ENCODE measurements at places on chromosomes 1 and 21.

DNA sequence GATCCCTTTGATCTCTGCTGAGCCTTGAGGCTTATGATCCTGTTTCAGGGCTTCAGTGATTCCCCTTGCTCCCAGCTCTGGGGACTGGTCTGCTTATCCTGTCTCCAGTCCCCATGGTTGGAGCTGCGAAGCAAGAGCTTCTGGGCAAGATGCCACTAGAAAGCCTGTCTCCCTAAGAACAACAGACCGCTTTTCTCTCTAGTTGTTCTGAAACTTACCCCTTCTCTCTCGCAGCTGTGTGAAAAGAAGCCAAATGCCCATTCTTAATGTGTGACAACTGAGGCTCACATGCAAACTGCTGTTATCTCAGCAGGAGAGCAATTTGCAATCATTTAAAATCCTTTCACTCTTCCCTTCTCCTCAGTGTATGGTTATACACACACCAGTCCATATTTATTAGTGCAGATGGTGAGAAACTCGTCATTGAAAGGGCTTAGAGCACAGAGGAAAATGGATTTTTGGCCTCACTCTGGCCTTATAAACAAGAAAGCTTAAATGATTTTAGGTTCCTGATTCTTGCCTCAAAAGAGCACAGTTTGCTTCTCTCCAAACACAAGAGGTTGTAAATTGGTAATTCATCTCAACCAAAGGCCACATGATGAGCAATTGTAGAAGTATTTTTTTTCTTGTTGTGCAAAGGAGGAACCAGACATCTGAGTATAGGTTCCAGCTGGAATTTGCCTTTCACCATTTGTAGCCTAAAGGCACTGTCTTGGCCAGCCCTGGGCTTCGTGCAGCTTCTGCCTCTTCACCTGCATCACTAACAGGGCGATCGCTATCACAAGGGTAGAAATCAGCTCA lies 179.2 kb upstream of the LMO4 start:
- no peak for DNase-seq

DNA sequence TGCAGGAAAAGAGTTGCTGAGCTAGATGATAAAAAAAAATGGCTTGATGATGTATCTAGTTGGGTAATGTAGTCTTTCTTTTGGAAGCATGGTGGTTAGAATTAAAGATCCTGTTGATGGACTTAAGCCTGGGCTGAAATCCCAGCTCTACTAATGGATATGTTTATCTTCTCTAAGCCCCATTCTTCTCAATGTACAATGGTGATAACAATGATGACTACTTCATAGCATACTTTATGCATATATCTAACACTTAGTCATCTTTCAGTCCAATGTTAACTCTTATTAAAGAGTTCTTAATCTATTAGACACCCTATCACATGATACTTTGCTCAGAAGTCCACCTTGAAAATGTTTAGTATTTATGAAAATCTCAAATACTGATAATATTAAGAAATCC lies 189.5 kb downstream of the PLA2G4A start:
- DNase-seq = no peak

DNA sequence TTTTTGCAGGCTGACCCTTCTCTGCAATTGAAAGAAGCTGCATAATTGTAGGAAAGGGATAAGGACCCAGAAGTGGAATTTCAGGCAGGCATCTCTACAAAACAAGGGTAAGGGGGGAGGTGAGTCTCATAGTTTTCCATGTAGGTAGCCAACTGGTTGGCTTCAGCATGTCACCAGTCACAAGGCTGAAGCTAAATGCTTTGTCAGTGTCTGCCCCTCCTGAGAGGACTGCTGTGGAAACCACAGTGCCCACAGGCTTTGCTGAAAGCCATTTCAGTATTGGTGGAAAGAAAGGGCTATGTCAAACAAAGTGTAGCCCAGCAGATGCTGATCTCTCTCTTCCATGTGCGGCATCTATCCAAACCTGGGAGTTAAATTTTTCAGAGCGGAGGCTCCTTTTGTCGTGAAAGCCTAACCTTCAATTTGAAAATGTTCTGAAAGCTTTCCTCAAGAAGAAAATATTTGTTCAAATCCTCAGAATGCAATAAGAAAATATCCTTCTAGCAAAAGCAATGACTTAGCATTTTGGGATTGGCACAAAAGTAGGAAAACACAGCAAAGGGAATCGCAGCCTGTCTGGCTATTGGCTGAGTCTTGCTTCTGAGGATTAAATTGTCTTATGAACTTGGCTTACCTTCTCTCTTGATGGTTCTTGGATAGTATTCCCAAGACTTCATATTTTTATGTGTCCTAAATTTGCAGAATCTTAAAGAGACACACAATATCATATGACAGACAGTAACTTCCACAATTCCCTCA lies 591.7 kb downstream of the PLPP3 start:
- no peak for DNase-seq

DNA sequence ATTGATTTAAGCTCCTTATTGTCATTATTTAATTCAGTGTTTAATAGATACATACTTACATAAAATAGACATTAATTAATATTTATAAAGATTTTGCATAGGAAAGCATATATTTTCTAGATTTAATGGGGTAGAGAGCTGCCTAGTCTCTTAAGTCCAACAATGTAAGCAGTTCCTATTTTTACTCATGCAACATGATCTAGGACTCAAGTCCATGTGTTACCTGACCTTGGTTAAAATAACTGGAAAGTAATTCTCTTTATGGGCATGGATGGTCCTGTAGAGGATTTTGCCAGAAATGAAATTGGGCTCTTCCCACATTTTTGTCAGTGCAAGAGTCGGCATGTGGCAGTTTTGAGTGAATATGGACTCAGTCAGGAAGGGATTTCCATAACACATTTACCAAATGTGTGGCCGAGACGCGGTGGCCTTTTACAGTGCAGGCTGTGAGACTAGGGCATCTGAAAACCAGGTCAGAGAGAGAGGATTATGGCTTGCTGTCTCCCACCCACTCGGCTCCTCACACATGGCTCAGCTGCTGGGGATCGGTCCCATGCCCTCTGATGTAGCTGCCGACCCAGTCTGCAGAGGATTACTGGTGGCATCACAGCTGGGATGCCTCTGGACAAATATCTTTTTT lies 6.2 kb upstream of the KIF1B start:
- DNase-seq = no peak

- no peak for DNase-seq
Measured at GRCh38 chr1:237792149-237792548, 98.6 kb downstream of the ZP4 start.

DNA sequence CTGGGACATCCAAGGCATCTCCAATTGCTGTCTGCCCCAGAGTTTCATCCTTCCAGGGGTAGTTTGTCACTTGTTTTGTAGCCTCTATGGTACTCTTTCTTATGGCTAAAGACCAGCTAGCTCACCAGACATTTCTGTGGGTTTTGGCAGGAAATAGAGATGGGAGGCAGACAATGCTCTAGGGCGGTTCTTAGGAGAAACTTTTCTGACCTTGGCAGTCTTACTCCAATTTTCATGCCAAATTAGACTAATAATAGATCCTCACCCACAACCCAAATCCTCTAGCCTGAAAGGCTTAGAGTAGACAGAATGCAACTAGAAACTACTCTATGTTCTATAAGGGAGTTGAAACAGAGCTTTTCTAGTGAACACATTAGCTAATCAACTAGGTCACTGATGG lies 69.8 kb downstream of the LRIG2 start:
- DNase-seq = no peak

DNA sequence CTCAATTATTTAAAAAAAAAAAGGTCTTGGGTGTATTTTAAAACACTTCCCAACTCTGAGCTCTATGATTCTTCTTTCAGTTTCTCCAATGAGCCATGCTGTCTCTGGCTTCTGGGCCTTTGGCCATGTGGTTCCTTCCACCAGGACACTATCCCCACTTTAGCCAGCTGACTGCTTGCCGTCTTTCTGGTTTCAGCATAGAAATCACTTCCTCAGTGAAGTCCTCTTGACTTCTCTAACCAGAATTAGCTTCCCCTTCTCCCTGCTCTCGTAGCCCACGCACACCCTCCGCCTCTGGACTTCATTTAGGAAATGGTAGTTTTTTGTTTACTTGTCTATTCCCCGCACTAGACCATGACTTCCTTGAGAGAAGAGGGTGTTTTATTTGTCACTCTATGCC lies 1.1 kb upstream of the DIO1 start:
- DNase-seq = no peak

DNA sequence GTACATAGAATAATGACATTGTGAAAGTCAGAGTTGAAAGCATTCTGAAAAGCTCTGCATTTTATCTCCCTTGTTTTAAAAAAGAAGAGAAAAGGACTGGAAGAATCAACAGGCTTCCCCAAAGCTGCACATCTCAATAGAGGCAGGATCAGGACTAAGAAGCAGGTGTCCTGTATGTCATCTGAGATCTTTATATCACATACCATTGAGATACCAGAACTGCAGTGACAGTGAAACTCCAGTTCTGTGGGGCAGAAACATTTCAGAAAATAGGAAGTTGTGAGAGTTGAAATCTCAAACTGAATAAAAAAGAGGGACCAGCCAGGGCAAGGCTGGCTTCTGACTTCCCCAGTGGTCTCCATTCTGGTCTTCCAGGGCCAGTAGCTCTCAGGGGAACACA lies 33.0 kb upstream of the SH2D1B start:
- DNase-seq = no peak

GRCh38 chr1:94927405-94928175 lies 680 bp upstream of the CNN3 start:
- DNase-seq = peak; percentile 10

- peak; percentile 34 for DNase-seq
Measured at GRCh38 chr1:53408013-53408754, 51.0 kb upstream of the DMRTB1 start.

DNA sequence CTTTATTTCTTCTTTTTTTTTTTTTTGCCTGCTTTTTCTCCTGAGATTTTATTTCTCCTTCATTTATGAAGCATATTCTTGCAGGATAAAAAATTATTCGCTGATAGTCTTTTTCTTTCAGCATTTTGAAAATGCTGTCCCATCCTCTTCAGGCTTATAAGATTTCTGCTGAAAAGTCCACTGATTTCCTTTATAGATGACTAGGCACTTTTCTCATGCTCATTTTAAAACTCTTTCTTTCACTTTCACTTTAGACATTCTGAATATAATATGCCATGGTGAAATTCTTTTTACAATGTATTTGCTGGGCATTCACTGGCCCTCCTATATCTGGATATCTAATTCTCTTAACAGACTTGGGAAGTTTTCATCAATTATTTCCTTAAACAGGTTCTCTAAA lies 25.5 kb upstream of the GTF2B start:
- DNase-seq = no peak

GRCh38 chr21:37682966-37683365 lies 233.3 kb downstream of the KCNJ6 start:
- DNase-seq = no peak

DNA sequence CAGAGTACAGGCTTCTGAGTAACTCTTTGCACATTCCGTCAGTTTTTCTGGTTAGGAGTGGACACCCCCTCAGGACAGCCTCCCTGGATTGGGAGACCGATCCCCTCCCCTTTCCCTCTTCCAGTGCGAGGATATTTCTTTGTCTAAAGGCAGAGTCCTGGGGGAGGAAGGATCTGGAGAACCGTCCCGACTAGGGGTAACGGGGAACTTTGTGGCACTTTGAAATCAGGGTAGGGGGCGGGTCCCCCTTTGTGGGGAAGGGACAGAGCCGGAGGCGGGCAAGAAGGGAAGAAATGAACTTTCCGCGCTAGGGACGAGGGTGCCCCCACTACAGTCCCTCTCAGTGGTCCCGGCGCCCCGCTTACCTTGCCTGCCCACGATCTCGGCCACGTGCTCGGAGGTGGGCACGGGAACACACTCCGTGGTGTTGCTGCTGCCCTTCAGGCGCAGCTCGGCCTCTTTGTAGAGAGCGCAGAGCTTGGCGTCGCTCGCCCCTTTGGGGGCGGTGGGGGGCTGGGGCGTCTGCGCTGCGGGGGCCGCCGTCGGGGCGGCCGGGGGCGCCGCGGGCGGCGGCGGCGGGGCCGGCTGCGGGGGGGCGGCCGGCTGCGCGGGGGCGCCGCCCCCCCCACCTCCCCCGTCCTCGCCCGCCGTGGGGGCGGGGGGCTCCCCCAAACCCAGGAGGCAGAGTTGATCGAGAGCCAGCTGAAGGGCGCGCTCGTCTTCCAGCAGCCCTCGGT lies 917 bp downstream of the MEX3A start:
- DNase-seq = no peak

DNA sequence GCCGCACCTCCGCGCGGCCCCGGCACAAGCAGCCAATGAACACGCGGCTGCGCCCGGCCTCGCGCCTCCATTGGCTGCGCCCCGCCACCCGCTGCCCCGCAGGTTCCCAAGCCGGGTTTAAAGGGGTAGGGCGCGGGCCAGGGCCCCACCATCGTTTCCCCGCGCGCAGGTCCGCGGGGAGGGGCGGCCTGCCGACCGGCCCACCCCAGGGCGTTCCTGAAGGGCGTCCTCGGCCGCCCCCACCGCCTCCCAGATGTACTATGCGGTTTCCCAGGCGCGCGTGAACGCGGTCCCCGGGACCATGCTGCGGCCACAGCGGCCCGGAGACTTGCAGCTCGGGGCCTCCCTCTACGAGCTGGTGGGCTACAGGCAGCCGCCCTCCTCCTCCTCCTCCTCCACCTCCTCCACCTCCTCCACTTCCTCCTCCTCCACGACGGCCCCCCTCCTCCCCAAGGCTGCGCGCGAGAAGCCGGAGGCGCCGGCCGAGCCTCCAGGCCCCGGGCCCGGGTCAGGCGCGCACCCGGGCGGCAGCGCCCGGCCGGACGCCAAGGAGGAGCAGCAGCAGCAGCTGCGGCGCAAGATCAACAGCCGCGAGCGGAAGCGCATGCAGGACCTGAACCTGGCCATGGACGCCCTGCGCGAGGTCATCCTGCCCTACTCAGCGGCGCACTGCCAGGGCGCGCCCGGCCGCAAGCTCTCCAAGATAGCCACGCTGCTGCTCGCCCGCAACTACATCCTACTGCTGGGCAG lies at the start of gene OLIG1:
Gene OLIG1 (plus strand): TSS at position 148 of the 750 bp plus-strand sequence. CDS start 106 bp downstream, at position 254.
- peak; percentile 48 for DNase-seq

DNA sequence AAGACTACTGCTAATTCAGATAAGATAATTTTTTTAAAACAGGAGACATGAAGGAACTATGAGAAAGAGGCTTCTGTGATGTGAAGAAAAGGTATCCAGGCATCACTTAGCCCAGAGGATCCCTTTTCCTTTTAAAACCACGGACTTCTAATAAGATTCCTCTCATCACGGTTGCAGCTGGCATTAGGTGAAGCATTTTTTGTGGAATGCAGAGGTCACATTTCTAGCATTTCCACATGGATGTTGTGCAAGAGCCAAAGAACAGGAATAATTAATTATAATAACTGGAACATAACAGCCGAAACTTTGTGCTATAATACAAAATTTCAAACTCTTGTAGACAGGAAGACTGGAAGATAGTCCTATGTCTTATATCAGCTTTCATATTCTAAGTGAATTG lies 27.6 kb downstream of the CYP2J2 start:
- DNase-seq = no peak

GRCh38 chr1:61210435-61211154 lies 128.2 kb downstream of the NFIA start:
- no peak for DNase-seq

DNA sequence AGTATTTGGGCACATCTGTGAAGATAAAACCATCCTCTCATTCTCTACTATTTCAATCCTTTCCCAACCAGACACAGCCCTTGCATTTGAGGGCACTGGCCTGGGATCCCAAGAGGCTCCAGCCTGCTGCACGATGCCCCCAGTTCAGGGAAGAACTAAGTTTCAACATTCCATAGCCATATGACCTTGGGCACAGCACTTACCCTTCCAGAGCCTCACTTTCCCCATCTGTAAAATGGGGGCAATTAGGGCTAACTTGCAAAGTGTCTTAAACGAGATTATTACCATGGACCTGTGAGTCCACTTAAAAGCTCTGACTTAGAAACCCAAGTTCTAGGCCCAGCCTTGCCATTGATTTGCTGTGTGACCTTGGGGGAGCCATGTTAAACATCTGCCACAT lies 22.9 kb downstream of the CDCP2 start:
- DNase-seq = no peak

- DNase-seq = peak; percentile 11
Measured at GRCh38 chr1:209675565-209676154, 448 bp downstream of the G0S2 start.

Measured in activated CD8-positive, alpha-beta T cell treated with anti-CD3 and anti-CD28 coated beads for 36 hours (primary cell).